ENCODE measurements at places on chromosomes 13 and 19.

GRCh38 chr19:44754750-44755080 lies 6.2 kb downstream of the BCL3 start:
- peak; percentile 39 for DNase-seq

DNA sequence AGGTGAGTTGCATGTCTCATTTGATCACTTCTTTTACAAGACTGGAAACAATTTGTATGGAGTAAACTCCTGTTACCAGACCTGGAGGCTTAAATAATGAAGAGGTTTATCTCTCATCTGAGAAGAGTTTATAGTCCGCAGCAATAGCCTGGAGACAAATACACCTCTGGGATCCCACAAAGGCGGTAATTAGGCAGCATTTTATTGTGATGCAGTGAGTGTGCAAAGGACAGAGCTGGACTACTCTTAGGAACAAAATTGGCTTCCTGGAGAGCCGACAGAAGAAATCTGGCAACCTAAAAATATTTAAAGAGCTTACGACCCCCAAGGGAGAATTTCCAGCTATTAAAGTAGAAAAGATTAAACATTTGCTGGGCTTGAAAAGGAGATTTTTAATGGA lies 11.8 kb upstream of the KATNAL1 start:
- DNase-seq = no peak

GRCh38 chr13:76884186-76884906 lies 1.9 kb downstream of the KCTD12 start:
- DNase-seq = peak; percentile 29

GRCh38 chr19:4037301-4037949 lies 29.3 kb downstream of the ZBTB7A start:
- DNase-seq = no peak

GRCh38 chr19:1953441-1954094 lies 12.6 kb downstream of the CSNK1G2 start:
- no peak for DNase-seq

- no peak for DNase-seq
Measured at GRCh38 chr13:31267126-31267784, 67.5 kb downstream of the B3GLCT start.

GRCh38 chr19:30047432-30047831 lies 105.4 kb downstream of the URI1 start:
- no peak for DNase-seq

DNA sequence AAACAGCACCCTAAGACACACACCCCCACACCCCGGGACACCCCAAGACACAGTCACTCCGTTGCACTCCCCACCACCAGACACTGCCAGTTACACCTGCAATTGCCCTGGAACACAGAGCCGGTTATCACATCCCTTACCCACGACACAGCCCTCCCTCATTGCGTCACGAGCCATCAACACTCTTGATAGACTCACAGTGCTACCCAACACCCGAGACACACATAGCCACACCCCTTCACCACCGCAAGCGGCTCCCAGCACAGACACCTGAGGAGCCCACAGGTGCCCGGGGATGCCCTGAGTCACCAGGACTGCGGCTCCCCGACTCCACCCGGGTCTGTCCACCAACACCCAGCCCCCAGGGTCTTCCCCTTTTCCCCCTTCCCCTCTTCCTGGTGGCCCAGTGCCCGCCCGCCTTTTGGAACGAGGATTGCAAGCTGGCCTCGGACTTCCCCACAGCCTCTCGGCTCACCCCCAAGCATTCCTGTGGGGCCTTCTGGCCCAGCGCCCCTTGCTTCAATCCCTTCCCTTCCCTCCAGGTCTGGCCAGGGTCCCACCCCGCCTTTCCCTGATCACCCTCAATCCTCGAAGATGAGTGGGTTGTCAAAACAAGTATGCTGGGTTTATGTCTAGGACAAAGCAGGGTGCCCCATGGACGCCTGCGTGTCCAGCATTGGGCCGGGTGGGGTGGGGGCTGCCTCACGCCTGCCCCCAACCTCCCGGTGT lies 1.7 kb upstream of the PTGER1 start:
- DNase-seq = peak; percentile 62

- no peak for DNase-seq
Measured at GRCh38 chr13:20686167-20686566, 17.3 kb upstream of the IL17D start.

DNA sequence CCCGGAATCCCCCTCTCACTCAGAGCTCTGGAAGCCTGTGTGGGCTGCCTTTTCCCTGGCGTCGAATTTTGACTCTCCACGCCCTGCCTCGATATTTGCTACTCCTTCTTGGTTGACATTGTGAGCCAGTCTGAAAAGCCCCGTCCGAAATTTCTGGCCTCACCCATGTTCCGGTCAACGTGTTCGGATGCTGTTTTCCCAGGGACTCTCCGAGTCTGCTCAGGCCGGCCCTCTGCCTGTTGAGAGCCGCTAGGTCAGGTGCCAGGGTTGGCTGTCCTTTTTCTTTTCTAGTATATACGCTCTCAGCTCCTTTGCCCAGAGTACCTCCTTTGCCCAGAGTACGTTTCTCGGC lies 6.8 kb upstream of the DGKH start:
- peak; percentile 80 for DNase-seq

DNA sequence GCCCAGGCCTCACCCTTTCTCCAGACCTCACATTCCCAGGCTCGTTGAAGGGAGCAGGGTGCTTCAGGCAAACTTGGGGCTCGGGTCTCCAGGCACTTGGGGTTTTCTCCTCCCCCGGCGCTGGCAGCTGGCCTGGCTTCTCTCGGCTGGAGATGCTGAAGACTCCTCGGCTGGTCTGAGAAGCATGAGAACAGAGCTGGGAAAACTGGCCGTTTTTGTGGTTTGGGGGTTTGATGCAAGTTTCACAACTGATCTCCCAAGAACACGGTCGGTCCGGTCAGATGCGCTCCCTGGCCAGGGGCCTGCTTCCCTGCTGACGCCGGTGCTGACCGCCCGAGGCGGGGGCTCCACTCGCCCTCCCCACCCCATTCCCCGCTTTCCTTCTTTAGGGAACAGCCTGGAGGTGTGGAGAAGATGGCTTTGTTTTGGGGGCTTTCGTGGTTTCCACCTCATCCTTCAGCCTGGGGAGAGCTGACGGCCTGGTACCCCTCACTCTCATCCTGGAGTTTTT lies 35.3 kb downstream of the CEBPA start:
- no peak for DNase-seq

DNA sequence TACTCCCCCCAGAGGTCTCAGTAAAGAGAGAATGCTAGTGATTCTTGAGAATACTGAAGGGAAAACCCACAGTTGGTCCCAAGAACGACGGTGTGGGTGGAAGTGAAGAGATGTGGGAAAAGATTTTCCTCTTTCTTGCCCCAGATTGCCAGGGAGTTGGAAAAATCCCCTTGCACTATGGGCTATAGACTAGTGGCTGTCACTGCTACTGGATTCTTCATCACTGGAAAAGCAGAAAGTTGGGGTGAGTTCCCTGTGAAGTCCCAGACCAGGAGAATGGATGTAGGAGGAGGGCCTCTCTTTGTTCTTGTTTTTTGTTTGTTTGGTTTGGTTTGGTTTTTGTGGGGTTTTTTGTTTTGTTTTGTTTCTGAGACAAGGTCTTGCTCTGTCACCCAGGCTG lies 11.4 kb downstream of the LYPD3 start:
- DNase-seq = no peak

DNA sequence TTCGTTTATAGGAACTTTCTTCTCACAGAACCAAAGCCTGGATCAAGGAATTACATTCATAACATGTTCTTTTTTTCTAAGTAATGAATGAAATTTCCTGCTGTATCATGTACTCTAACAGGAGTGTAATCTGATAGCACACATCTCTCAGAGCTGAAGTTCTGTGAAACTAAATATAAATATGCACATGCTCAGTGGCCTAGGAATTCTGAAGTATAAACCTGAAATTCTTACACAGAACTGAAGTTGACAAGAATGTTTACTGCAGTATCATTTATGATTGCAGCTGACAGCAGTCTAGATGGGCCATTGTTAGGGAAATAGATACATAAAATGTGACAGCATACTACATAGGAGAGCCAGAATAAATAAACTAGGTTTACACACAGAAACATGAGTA lies 54.5 kb downstream of the USP12 start:
- DNase-seq = no peak

- DNase-seq = no peak
Measured at GRCh38 chr19:18013210-18014111, 5.5 kb downstream of the ARRDC2 start.

DNA sequence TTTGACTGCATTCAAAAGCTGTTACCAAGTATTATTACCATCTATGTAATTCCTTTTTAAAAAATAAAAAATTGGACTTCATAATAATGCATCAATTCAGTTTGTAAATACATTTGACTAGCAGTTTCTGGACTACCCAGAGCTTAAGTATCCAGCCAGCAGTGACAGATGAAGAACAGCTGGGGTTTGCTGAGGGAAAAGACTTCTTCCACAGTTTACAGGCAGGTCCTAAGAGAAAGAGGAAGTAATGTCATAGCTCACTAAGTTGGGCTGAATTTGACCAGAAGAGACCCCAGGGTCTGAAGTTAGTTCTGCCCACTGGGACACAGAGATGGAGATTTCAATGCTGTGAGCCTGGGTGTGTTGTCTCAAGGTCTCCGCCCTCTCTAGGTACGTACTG lies 96.4 kb downstream of the MBNL2 start:
- no peak for DNase-seq

DNA sequence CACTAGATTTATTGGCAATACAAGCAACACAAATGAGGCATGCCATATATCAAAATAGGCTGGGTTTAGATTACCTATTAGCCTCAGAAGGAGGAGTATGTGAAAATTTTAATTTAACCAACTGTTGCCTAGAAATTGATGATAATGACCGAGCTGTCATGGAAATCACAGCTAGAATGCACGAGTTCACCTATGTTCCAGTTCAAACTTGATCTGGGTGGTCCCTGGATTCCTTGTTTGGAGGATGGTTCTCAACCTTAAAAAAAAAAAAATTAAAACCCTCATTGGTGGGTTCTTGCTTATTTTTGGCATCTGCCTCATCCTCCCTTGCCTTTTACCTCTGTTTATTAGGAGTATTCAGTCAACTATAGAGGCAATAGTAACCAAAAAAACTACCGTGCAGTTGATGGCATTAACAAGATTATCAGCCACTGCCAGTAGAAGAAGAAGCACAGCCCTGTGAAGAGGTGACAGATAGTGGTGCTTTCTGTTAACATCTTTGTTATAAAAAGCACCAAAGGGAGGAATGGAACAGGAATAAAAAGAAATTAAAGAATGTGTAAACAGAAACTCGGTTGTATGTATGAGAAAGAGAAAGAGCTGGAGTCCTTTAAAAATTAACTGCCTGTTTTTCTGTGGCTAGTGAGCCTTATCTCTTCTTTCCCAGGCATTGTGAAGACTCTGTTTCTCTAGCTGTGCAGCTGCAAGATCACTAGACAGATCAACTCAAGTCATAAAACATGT lies 106.4 kb downstream of the ZNF429 start:
- no peak for DNase-seq

GRCh38 chr13:112351825-112352224 lies 24.3 kb upstream of the SPACA7 start:
- DNase-seq = no peak

DNA sequence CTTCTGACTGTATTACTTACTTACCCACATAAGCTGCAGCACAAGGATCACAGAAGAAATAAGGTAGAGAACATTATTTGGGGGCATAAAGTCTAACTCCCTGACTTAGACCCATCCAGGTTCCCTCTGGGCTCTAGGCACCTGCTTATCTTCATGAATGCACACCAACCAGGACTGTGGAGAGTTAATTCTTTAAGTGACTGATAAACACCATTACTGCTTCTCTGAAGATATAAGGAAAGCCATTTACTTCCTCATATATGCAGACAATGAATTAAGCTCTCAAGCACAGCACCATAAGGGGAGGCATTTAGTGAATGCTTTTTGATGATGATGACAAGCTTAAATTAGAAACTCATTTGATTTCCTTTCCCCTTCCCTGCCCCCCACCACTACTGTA lies 22.5 kb downstream of the OBI1 start:
- DNase-seq = no peak

GRCh38 chr19:14073925-14074838 lies 1.6 kb downstream of the MISP3 start:
- DNase-seq = peak; percentile 62

DNA sequence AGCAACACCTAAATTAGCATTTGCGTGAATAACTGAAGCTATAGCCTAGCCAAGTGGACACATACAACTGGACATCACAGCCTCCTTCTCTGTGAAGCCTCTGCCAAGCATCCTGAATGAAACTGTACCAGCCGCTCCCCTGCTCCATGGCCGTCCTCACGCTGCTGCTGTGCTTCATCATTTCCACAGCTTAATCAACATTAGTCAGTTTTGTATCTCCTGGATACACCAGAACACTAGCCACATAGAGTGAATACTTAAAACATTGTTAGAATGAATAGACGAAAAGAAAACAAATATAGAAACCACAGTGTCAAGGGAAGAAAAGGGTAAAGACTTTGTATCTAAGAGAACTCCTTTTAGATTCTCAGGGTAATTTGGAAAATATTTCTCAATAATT lies 1526.9 kb downstream of the EFNB2 start:
- DNase-seq = no peak

DNA sequence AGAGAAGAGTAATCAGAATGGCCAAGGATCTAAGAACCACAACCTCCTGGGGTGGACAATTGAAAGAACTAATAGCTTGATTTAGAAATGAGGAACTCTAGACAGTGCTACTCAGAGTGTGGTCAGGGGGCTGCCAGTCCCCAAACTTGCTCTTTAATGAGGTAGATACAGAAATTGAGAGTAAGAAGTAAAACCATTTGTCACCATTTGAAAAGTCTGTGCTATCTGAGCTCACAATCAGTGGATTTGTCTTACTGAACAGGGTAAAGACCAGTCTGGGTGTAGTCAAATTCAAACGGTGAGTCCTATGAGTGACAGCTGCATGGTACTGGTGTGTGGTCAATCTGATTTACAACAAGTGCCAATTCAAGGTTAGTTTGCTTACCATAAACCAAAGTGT lies 118.9 kb downstream of the KL start:
- DNase-seq = no peak

DNA sequence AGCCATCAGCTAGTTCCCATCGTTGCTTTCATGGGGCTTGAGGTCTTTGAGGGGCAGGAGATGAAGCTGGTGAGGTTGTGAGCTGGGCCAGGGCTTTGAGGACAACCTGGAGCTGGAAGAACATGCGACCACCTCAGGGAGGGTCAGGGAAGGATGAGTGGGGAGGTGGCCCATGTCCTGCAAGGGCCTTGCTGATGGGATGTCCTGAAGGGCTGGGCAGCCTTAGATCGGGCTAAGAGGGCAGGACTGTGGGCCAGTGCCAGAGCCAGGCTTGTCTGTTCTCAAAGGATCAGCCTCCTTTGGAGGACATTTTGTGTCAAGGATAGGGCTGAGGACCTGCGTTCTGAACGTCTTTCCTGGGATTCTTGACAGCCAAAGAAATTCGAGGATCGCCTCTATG lies 10.5 kb downstream of the CYTH2 start:
- DNase-seq = no peak

DNA sequence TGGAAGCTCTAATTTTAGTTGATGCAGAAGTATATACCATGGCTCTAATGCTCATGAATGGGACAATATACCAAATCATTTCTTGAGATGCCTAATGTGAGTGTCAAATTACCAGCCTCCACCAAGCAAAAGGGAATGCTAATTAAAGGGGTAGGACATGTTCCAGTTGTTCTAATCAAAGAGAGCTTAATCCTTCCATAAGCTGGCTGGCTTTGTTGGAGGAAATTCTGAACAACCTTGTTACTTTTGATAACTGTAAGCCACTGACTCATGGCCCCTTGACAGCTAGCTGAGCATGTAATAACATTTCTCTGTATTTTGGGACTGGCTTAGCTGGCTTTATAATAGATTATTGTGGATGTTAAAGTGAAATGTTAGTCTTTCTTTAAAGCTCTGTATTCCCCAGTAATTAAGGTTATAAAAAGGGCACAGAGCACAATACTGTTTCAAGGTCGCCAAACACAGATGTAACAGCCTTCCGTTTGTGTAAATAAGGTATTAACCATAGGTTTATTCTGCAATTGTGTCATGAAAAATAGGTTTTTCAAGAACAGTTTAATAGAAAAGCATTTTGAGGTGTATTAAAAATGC lies 1194.0 kb downstream of the PCDH9 start:
- no peak for DNase-seq
